ENCODE measurements at places on chromosomes 4 and X.

DNA sequence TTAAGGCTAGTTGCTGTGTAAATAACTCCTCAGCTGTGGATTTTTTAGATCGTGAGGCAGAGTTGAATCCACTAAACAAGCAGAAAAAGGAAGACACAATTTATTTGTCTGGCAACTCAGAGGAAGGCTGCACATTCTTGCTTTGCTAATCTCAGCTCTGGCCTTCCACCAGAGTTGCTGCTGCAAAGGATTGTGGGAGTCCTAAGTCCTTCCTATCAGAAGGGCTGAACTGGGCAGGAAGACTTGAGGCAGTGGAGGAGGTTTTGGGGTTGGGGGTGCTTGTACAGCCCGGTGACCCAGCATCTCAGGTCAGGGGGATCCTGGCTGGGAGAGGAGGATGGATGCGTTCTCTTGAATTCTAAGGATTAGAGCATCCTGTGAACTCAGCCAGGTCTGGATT is 11.0 kb upstream of the VSIG1 start:
- no peak for DNase-seq

- no peak for DNase-seq
Observed at GRCh38 chrX:108064001-108064400, 19.1 kb downstream of the VSIG1 start.

GRCh38 chrX:109299091-109299490 is 182.8 kb downstream of the GUCY2F start:
- DNase-seq = no peak

GRCh38 chrX:24375600-24376131 is 15.2 kb downstream of the SUPT20HL1 start:
- no peak for DNase-seq

DNA sequence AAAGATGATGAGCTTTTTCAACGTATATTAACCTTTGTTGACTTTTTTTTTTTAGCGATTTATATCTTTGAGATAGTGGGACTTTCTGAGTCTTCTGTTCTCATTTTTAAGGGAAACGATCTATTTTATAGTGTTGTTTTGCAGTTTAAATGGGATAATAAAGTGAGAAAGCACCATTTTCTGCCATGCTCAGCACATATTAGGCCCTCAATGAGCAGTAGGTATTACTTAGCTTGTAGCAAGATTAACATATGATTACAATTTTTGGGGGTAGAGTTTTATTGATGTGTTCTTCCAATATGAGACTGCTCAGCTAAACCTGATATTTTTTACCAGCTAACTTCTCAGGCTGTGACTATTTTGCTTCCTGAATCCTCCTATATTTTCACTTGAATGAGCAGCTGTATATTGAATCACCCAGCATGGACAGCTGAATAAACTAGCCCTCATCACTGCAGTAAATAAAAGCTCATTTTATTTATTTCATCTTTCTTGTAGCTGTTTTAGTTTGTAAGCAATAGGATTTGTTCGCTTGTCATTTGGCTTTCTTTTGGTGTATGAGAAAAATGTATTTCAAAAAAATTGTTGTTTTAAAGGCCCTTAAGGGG is 43.7 kb downstream of the UGT8 start:
- DNase-seq = no peak

DNA sequence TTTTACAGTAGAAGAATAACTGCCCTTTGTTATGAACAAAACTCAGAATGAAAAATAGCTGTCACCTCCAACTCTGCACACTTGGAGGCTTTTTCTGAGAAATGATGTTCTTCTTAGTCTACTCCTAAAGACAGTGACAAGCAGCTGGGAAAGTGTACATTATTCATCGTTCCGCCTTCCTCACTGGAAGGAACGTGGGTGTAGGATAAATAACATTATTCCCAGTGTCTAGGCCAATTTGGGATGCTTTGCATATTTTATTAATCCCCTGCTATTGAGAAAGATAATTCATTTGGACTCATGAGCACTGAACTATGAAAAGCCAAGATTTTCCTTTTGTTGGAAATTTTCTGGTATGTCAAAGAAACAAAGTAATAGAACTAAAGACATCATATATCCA is 87.8 kb downstream of the VCX2 start:
- no peak for DNase-seq

GRCh38 chrX:19204636-19205035 is 82.4 kb upstream of the ADGRG2 start:
- no peak for DNase-seq

- DNase-seq = no peak
Observed at GRCh38 chrX:97401586-97402136, 518.0 kb downstream of the RPA4 start.

GRCh38 chr4:175807547-175807946 is 4.5 kb downstream of the GPM6A start:
- DNase-seq = no peak

DNA sequence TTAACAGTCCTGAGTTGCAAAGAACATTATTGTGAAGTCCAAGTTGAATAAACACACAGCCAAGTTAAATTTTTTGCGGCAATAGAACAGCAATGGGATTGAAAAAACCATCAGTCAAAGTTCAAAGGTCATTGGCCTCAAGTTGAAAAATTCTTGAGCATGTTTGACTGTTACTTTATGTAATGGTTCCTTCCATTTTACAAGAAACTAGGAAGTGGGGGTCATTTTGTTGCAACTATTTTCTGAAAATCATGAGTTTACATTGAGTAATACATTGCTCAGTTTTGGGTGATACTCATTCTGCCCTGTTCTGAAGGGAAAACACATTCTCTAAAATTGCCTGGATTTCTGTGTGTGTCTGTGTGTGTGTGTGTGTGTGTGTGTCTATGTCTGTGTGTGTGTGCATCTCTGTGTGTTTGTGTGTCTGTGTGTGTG is 5.2 kb upstream of the IRF2 start:
- DNase-seq = no peak

- no peak for DNase-seq
Observed at GRCh38 chr4:40292313-40292759, 42.8 kb upstream of the CHRNA9 start.

DNA sequence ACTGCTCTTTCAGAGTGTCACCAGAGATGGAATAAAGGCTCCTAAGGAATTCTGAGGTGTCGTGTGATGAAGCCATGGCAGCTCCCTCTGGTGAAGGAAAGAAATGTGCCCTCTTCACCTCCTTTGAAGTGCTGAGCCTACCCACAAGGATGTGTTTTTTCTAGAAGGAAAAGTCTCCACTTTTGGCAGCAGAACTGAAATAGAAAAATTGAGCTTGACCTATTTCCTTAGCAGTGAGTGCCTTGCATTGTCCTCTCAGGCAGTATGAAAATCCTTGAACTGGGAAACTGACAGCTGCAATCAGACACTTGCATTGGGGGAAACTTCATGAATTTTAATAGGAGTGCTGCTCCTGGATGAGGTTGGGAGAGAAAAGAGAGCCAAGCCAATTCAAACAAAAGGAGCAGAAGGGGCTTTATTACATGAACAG is 95.2 kb downstream of the DCLK2 start:
- DNase-seq = no peak

DNA sequence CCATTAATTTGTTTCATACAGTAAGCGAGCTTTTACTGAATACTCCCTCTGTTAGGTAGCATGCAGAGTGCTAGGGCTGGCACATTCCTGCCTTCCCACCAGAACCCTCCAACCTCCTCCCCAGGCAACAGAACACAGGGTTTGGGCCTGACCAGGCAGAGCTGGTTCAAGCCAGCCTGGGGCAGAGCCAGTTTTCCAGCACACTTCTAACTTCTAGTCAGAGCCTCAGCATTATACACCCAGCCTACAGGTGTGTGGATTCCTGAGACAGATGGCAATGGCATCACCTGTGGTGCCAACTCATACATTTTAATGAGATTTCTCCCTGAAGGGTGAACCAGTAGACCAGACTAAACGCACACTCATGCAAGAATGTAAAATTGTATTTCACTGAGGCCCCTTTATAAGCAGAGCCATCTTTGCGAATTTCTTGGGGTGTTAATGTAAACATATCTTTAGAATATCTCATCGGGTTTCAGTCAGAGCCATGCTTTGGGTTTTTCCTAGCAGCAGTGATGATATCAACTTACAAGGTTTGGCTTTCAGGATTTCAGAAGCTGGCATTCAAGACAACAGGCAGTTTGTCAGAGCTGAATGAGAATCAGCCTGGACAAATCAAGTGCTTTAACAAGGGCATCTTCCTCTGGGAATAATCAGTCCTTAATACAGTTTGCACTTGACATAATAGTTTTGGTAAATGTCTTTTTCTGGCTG is 92.0 kb downstream of the GATB start:
- DNase-seq = no peak

GRCh38 chrX:52983321-52984000 is 25.1 kb upstream of the FAM156A start:
- DNase-seq = no peak

GRCh38 chrX:17355976-17356375 is 19.0 kb upstream of the NHS start:
- DNase-seq = no peak

- DNase-seq = no peak
Observed at GRCh38 chrX:129540722-129541184, 694 bp downstream of the OCRL start.

DNA sequence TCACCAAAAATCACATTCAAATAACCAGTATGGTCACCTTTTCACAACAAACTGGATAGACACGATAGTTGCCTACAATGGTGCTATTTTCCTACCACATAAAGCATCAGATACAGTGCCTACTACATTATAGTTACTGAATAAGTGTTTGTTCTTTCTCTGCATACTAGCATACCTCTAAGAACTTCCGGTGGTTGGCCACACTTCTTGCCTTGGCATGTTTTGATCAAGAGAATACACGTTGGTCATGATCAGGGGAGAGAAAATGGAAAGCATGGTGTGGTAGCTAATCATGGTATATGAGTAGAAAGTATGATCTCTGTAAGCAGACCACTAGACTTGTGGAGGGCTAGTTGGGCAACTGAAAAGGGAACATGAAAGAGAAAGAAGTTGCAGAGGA is 322.8 kb upstream of the DIAPH2 start:
- DNase-seq = no peak

GRCh38 chr4:5969336-5969735 is 48.9 kb downstream of the C4orf50 start:
- no peak for DNase-seq

DNA sequence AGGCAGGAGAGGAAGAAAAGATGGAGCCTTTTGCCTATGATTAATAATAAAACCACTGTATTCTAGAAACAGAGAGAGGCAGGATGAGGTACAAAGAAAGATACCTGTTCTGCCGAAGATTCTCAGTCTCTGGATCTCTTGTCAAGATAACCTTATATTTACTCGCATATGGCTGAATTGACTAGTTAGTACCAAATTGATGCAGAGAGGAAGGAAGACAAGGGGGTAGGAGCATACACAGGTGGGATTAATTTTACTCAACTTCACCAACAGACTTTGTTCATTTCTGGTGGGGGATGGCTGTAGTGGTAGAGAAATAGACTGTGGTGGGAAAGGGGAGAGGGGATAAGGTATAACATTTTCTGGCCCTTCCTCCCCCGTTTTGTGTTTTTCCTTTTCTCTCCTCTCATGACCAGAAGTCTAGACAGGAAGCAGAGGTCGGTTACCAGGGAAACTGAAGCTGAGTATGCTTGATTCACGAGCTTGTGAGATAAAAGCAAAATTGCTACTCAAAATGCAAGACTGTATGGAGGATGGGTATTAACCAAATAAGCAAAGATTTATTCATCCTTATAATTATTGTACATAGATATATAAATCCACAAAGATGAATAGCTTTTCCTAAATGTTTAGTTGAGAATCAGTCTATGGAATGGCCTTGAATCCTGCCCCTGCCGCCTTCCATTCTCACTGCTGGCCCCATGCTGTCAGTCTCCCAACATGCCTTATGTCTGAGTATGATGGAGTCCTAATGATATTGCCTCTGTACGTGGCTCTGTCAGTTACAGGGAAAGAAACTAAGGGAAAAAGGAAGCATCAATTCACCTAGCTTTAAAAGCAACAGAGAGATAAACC is 17.8 kb upstream of the PAGE2B start:
- no peak for DNase-seq

DNA sequence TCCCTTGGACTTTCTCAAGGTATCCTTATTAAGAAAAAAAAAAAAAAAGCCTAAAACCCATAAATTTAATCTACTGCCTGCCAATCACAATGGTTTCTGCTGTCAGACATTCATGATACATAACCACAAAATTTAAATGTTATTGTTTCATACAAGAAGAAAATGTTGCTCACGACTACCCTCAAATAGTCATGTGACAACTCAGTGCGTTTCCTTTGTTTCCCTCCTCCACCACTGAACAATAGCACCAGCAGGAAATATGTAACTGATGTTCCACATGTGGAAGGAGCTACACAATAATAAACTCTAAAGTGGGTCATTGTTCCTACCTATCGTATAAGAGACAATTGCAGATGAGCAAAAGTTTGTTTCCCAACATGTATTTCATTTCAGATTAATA is 244.1 kb upstream of the EDNRA start:
- no peak for DNase-seq

GRCh38 chr4:27000820-27001219 is 140.2 kb downstream of the STIM2 start:
- DNase-seq = no peak

DNA sequence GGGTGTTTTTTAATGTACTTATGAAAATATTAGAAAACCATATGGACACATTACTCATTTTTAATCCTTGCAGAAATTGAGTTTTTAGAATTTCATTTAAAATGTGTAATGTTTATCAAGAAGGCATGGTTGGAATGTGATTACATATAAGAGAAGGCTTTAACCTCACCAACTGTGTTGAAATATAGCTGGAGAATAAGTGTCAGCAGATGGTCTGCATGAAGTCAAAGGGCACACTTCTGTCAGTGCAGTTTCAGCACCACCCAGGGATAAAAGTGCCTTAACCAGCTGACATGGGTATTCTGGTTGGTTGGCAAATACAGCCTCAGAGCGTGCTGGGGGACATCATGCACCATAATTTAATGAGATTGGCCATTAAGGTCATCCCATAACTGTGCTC is 21.2 kb upstream of the ANTXR2 start:
- DNase-seq = no peak

- no peak for DNase-seq
Observed at GRCh38 chr4:1721666-1722550, 587 bp downstream of the TACC3 start.

DNA sequence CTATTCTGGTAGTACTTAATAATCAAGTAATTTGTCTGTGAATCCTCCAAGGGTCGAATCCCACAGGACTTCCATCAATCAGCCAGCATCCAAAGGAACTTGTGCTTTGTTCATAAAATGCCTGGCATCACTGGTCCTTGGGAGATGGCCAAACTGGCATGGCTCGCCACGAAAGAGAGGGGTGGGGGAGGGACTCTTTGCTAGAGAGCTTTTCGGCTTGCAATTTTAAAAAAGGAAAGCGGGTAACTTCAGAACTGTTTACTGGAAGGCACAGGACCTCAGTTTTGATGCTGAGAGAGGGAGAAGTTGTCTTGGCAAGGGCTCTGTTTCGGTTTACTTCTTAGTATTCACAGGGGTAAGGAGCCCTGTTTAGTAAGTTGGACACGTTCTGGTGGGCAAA is 79.4 kb upstream of the FHL1 start:
- DNase-seq = no peak

DNA sequence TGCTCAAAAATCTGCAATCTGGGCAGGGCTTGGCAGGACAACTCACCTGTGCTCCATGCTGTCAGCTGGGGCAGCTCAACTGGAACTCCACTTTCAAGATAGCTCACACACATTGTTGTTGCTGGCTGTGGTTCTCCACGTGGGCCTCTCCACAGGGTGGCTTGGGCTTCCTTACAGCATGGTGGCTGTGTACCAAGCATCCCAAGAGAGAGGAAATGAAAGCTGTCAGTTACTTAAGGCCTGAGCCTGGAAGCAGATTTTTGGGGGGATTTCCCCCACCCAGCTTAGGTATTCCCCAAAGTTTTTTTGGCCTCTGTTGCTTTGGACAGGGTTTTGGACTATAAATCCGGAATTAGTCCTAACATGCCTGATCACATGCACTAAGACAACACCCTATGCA is 81.0 kb downstream of the BCOR start:
- DNase-seq = no peak

Data from activated CD8-positive, alpha-beta memory T cell treated with anti-CD3 and anti-CD28 coated beads for 1 hour (primary cell).